ENCODE measurements at places on chromosomes 6 and 20.

DNA sequence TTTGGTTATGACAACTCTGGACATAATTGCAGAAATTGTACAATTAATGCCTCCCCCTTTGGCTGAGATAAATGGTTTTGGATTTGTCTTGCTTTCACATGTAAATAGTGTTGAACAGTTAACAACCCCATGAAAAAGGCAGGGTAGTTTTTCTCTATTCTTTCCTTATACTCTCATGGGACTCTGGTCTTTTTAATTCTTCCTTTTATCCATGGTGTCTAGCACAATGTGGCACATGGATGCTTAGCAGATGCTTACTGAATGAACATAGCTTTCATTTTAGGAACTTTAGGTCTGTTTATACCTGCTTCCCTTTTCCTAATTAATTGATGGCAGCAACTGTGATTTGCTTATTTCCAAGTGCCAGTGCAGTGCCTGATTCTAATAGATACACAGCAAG lies 75.6 kb downstream of the NCOA3 start:
- DNase-seq = no peak

DNA sequence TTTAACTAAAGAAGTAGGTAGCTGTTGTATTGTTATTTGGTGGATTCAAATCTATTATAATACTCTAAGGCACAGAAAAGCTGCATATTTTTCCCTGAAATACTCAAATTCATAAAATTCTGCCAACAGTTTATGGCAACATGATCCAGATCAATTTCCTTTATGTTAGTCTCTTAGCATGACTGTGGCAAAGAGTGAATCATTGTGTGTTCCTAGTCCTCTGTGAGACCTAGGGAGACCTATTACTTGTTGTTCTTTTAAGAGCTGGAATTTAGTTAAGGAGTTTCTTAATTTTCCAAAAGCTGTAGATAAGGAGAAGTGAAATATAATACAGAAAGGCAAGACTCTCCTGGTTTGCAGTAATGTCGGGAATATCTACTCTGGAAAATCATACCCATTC lies 149.6 kb downstream of the RIMS1 start:
- DNase-seq = no peak

GRCh38 chr6:116244284-116244683 lies 9.6 kb downstream of the TSPYL4 start:
- DNase-seq = no peak

- no peak for DNase-seq
These were observed 11.4 kb downstream of the ZNF831 start for GRCh38 chr20:59175002-59175401.

DNA sequence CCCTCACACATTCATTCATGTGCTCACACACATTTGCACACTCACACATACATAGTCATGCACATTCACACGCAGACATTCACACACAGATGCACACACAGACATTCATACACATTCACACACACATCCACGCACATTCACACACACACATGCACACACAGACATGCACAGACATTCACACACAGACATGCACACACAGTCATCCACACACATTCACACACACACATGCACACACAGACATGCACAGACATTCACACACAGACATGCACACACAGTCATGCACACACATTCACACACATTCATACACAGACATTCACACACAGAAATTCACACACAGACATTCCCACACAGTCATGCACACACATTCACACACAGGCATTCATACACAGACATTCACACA lies 147.3 kb downstream of the PACRG start:
- no peak for DNase-seq

GRCh38 chr6:30507849-30508827 lies 18.8 kb downstream of the HLA-E start:
- no peak for DNase-seq

- DNase-seq = no peak
These were observed 84.6 kb downstream of the DCDC2 start for GRCh38 chr6:24273096-24273870.

DNA sequence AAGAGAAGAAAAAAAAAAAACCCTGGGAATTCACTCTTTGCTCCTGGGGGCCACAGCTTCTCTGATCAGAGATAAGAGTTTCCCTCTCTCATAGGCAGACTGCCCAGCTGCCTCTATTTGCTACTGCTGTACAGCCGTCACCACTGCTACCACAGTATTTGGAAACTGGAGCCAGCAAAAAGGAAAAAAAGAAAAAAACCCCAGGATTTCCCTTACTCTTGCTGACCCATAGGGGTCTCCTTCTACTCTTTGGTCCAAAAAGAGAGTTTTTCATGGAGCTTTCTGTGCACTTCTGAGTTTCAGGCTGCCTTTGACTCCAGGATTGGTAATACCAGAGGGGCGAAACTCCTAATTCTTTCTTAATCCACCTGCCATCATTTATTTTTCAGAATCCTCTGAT lies 89.7 kb downstream of the MDGA1 start:
- no peak for DNase-seq

- DNase-seq = no peak
These were observed 9.0 kb upstream of the ZC3H12D start for GRCh38 chr6:149493761-149494320.

Data from effector CD4-positive, alpha-beta T cell (primary cell).